Hindlimb muscle (tissue), 1 donor: ENCODE measurements at places on chromosomes 5 and 9.

DNA sequence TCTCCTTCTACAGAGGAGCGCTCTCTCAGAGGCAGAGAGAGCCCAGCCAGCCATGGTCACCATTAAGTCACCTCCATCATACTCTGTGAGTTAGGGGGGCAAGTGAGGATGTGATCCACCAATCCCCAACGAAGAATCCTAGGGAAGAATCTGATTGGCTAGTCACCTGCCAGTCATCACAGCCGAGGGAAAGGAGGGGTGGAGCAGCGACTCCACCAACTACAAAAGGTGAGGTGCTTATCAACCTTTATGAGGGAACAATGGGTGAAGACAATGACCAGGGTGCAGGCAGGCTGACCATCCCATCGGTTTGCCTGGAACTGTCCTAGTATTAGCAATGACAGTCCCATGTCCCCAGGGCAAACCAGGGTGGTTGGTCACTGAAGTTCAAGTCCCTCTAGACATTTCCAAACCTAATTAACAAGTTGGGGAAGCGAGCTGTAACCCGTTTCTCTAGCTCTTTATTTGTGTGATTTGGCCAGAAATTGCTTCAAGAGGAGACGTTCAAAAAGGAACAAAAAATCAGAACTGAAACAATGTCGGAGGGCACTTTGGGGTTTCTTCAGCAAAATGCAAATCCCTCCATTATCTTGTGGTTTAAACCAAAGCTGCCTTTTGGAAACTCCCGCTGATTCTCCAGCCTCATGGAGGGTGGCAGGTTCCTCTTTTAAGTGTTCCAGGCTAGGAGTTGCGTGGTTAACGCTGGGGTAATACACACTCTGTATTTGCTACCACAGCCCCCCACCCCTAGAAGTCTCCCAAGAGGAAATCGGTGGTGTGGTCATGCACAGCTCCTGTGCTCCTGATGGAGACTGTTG, 18.8 kb upstream of the FCN1 start:
- DNase-seq, result no peak

GRCh38 chr5:176740131-176740701, 70.1 kb upstream of the UNC5A start:
- no peak for DNase-seq

- DNase-seq, result no peak
These were observed 117.8 kb downstream of the CCDC192 start for GRCh38 chr5:127820910-127821553.

- no peak for DNase-seq
These were observed 17.6 kb downstream of the CD74 start for GRCh38 chr5:150394912-150395687.

DNA sequence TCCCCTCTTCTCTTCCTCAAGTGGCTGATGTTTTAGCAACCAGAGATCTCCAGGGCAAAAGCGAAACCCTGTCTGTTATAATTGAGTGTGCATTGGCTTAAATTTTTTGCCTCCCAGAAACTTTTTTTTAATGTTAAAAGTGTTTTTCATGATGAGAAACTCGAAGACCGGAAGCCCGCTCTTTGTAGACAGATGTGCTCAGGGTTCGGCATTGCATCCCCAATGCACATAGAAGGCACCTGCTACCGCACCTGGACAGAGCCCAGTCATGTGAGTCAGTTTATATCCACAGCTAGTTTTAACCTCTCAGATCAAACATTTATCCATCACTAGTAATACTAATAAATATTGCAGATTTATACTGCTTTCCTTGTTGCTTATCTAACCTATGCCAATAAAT, 19.5 kb upstream of the NADK2 start:
- no peak for DNase-seq

DNA sequence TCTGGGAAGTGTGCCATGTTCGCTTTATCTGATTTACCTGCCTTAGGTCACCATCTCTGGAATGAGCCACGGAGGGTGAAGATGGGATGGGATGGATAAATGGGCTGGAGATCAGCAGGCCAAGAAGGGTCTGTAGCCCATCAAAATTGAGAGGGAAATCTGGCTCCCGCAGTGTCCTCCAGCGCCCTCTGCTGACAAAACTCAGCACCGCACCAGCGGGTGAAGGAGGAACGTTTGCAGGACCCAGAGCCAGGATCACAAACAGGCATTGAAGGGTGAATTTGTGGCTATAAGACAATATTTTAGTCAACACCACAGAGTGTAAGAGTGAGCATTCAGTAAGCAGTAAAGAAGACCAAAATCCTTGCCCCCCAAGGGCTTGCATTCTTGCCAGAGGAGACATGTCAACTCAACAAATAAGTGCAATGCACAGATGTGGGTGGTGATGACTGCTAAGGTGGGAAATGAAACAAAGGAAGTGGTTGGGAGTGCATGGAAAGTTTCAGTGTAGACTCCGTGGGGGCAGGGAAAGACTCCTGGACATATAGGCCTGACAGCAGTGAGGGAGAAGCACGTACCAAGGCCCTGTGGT, 124.4 kb downstream of the TENT4A start:
- DNase-seq, result no peak

GRCh38 chr5:109857405-109858031, 167.8 kb downstream of the MAN2A1 start:
- no peak for DNase-seq

GRCh38 chr9:135613946-135614805, 25.2 kb downstream of the GLT6D1 start:
- DNase-seq, result no peak
